Lung (tissue), 17 donors: ENCODE measurements at places on chromosomes 12 and 14. TPM values are rescaled to one million over a fixed set of nuclear protein-coding genes. Genes with fewer than 3 reads are reported as not detected.

DNA sequence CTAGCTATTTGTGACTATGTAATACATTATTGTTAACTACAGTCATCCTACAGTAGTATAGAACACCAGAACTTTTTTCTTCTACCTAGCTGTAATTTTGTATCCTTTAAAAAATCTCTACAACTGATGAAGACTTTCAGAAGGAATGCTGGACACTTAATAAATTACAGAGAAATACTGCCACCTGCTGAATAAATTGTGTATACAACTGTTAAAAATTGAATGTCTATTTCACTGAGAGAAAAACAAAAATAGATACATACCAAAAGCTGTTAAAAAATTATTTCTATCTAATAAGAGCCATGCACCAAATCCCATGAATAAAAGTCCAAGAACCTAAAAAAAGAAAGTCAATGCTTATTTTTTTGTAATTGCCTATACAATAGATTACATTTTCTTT is 6.6 kb downstream of the TSPAN19 start:
- no peaks in the 10 kb centered on the region for H3K36me3 ChIP-seq
- H3K27ac ChIP-seq = no peak overlapping the region
- DNase-seq = peak; percentile 47
- no peaks in the 10 kb centered on the region for H3K4me1 ChIP-seq
- no peaks in the 10 kb centered on the region for H3K27me3 ChIP-seq

- DNase-seq = peak; percentile 80
- H3K4me1 ChIP-seq = no peaks in the 10 kb centered on the region
- no peak overlapping the region for H3K27ac ChIP-seq
- no peaks in the 10 kb centered on the region for H3K36me3 ChIP-seq
Measured at GRCh38 chr12:122951979-122952892, 14.0 kb downstream of the ABCB9 start.

The MYH6 gene
- not detected for total RNA-seq

The MIP gene
- total RNA-seq = not detected

- DNase-seq = no peak
- no peaks in the 10 kb centered on the region for H3K36me3 ChIP-seq
- no peaks in the 10 kb centered on the region for H3K27me3 ChIP-seq
Measured at GRCh38 chr14:78567343-78567742, 397.2 kb downstream of the NRXN3 start.

GRCh38 chr14:37900561-37900960 is 305.1 kb downstream of the TTC6 start:
- H3K27ac ChIP-seq = no peak overlapping the region
- H3K4me3 ChIP-seq = no peak overlapping the region
- H3K4me1 ChIP-seq = peaks cover 16% of the 10 kb centered on the region
- no peaks in the 10 kb centered on the region for H3K36me3 ChIP-seq
- no peak for DNase-seq

The NPAS3 gene
- total RNA-seq = 0.46 TPM

The PTPN21 gene
- total RNA-seq = 39.3 TPM

The LRRC10 gene
- total RNA-seq = 0.40 TPM

GRCh38 chr12:90207799-90208198 is 499.2 kb upstream of the ATP2B1 start:
- H3K36me3 ChIP-seq = no peaks in the 10 kb centered on the region
- H3K27me3 ChIP-seq = no peaks in the 10 kb centered on the region
- no peak overlapping the region for H3K27ac ChIP-seq
- H3K4me1 ChIP-seq = no peaks in the 10 kb centered on the region
- H3K4me3 ChIP-seq = no peak overlapping the region

DNA sequence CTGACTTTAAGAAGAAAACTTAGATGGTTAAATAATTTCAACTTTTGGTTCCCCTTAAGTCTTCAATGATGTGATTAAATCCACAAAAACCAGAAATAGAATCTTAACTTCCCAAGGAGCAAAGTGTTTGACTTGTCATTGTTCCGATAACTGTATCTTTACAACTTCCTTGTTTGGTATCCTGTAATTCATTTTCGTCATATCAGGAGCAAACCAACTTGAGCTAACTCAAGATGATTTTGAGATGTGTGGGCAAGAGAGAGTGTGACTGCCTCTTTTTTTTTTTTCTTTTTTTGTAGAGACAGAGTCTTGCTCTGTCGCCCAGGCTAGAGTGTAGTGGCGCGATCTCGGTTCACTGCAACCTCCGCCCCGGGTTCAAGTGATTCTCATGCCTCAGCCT is 25.3 kb downstream of the DRAM1 start:
- no peak overlapping the region for H3K4me3 ChIP-seq
- DNase-seq = peak; percentile 47
- no peak overlapping the region for H3K27ac ChIP-seq

DNA sequence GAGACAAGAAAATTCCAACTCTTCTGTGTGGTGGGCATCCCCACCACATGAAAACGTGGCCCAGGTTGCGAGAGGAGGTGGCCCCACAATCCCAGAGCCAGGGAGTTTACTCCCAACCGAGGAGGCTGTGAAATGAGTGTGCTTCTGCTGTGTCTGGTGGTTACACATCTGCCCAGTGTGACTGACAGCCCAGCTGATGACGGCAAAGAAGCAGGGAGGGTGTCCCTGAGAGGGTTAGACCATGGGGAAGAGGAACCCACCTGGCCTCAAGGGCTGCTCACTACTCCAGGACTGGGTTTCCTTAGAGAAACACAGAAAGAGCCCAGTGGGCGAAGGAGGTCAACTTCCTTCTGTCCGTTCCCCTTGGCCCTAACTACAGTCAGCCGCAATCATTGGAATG is 24.6 kb downstream of the ZFP36L1 start:
- H3K36me3 ChIP-seq = no peaks in the 10 kb centered on the region
- H3K4me1 ChIP-seq = peaks cover 7% of the 10 kb centered on the region
- H3K4me3 ChIP-seq = no peak overlapping the region
- H3K27me3 ChIP-seq = no peaks in the 10 kb centered on the region

- peaks cover 38% of the 10 kb centered on the region for H3K27me3 ChIP-seq
- no peak overlapping the region for H3K27ac ChIP-seq
- no peaks in the 10 kb centered on the region for H3K36me3 ChIP-seq
- H3K4me1 ChIP-seq = peaks cover 5% of the 10 kb centered on the region
Measured at GRCh38 chr12:52821826-52822660, 8.1 kb upstream of the KRT4 start.

GRCh38 chr12:2862876-2863275 is 6.0 kb upstream of the TEX52 start:
- H3K27ac ChIP-seq = no peak overlapping the region
- no peak for DNase-seq
- H3K4me1 ChIP-seq = no peaks in the 10 kb centered on the region
- no peak overlapping the region for H3K4me3 ChIP-seq
- H3K36me3 ChIP-seq = no peaks in the 10 kb centered on the region
- H3K27me3 ChIP-seq = no peaks in the 10 kb centered on the region

The INSM2 gene
- total RNA-seq = 0.12 TPM

The CARMIL3 gene
- total RNA-seq = 0.37 TPM

DNA sequence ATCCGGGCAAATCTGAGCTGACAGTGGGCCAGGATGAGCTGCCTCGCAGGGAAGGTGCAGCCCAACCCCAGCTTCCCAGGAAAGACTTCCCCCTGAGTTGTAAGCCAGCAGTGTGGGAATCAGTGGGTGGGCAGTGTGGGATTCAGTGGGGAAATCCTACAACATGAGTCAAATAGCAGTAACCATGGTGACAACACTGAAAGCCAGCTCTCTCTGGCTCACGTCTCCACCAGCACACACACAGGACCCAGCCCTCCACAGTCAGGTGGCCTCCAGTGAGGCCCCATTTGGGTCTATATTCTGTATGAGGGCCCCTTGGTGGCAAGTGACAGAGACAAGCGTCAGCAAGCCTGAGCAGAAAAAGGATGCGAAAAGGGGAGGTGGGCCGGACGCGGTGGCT is 6.0 kb upstream of the LGALS3 start:
- H3K36me3 ChIP-seq = no peaks in the 10 kb centered on the region
- no peaks in the 10 kb centered on the region for H3K27me3 ChIP-seq
- peak overlapping the region; percentile 35 for H3K27ac ChIP-seq
- no peak overlapping the region for H3K4me3 ChIP-seq

DNA sequence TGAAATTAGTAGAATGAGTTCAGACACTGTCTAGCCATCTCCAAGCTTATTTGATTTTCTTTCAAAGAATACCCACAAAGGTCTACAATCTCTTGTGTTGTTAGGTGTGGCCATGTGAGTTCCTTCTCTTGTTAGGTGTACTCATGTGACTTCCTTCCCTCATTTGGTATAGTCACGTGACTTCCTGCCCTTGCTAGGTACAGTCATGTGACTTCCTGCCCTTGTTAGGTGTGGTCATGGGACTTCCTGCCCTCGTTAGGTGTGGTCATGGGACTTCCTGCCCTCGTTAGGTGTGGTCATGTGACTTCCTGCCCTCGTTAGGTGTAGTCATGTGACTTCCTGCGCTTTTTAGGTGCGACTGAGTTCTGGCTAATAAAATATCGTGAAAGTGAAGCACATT is 179.6 kb downstream of the TMX1 start:
- DNase-seq = no peak
- no peaks in the 10 kb centered on the region for H3K27me3 ChIP-seq
- no peaks in the 10 kb centered on the region for H3K36me3 ChIP-seq
- no peak overlapping the region for H3K4me3 ChIP-seq
- H3K4me1 ChIP-seq = no peaks in the 10 kb centered on the region
